ENCODE measurements at places on chromosomes 2 and 18.

- no peak for DNase-seq
Observed at GRCh38 chr2:201357221-201357620, at the start of gene FLACC1. TSS of gene FLACC1 (minus strand) at chr2:201357345. CDS start at chr2:201351404, 5,941 bp downstream.

- DNase-seq, result no peak
Observed at GRCh38 chr2:13006426-13006825, 289.7 kb downstream of the TRIB2 start.

GRCh38 chr2:47896450-47896968 is 9.8 kb downstream of the FBXO11 start:
- no peak for DNase-seq

- DNase-seq, result no peak
Observed at GRCh38 chr2:43412114-43412753, 183.6 kb downstream of the THADA start.

- no peak for DNase-seq
Observed at GRCh38 chr2:65357095-65357958, 75.1 kb downstream of the SPRED2 start.

DNA sequence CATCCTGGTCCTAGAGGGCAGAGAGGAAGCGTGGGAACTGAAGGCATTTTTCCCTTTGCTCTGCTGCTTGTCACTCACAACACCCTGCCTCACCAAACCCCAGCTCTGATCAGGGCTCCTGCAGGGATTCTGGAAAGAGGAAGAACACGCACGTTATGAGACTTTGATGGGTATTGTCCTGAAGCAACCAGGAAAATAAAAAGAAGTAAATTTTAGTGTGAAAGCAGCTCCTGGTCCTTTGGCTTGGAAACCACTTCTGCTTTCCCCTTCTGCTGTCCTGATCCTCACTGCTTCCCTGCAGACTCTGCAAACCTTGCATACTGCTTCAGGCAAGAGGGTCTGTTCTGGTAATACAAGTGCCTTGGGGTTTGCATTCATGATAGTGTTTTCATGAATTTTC is 164.1 kb downstream of the SLC8A1 start:
- no peak for DNase-seq

GRCh38 chr18:9139400-9140039 is 2.9 kb downstream of the ANKRD12 start:
- DNase-seq, result no peak

GRCh38 chr2:180664507-180664906 is 315.9 kb upstream of the UBE2E3 start:
- DNase-seq, result no peak

GRCh38 chr2:239916205-239917124 is 108.7 kb downstream of the NDUFA10 start:
- no peak for DNase-seq

GRCh38 chr2:162092658-162093556 is 18.9 kb upstream of the DPP4 start:
- DNase-seq, result no peak

GRCh38 chr2:224523626-224524577 is 61.3 kb downstream of the CUL3 start:
- no peak for DNase-seq

Data from stimulated activated CD4-positive, alpha-beta T cell treated with anti-CD3 and anti-CD28 coated beads, Interleukin-12 subunit alpha, Interleukin-12 subunit beta, amount 100 ng/mL, for 24 hours (primary cell).